ENCODE measurements at places on chromosomes 2 and 18. TPM values are rescaled to one million over a fixed set of nuclear protein-coding genes. Genes with fewer than 3 reads are reported as not detected.
A peak's percentile ranks its signal among the peaks of the same experiment; 100 is the strongest.

- H3K27me3 ChIP-seq = no peaks in the 10 kb centered on the region
- H3K36me3 ChIP-seq = no peaks in the 10 kb centered on the region
- H3K4me1 ChIP-seq = peaks cover 6% of the 10 kb centered on the region
- DNase-seq = no peak
Measured at GRCh38 chr2:151336863-151337371, 20.5 kb upstream of the TNFAIP6 start.

DNA sequence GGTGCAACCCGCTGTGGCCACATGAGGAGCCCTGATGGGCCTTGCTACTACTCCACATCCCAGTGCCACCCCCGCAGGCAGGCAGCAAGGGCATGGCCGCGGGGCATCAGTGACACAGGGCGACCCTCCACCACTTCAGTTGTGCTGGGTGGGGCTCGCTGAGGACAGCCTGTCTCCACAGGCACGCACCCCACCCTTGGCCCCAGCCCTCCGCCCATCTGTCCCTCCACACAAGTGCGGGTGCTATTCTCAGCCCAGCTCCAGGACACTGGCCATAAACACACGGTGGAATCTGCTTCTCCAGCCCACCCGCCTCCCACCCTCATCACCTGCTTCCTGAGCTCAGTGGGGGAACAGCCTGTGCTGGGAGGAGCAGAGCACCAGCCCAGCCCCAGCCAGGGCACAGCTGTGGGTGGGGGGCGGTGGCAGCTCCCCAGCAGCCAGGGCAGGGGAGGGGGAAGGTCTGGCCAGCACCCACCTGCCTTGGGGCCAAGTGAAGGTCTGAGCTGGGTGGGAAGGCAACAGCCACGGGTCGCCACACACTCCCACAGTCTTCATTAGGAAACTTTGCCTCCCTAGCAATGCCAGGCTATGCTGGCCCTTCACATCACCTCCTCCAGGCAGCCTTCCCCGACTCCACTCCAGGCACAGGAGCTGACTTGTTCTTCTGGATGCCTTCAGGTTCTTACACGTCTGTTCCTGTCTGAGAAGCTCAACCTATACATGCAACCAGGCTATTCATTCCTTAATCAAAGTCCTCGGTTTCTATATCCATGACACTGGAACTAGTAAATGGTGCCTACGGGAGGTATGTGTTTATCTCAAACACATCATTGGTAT lies 16.5 kb downstream of the BIN1 start:
- peaks cover 45% of the 10 kb centered on the region for H3K4me1 ChIP-seq
- DNase-seq = peak; percentile 64
- no peaks in the 10 kb centered on the region for H3K36me3 ChIP-seq
- H3K27me3 ChIP-seq = no peaks in the 10 kb centered on the region
- no peak overlapping the region for H3K4me3 ChIP-seq

Gene MEMO1
- total RNA-seq = 18.9 TPM

Gene KLHL41
- total RNA-seq = 1.3 TPM

GRCh38 chr18:31100436-31101182 lies 1.6 kb downstream of the DSC2 start:
- H3K36me3 ChIP-seq = no peaks in the 10 kb centered on the region
- H3K4me1 ChIP-seq = peaks cover 13% of the 10 kb centered on the region
- H3K27ac ChIP-seq = peak overlapping the region; percentile 86
- peak; percentile 80 for DNase-seq
- peak overlapping the region; percentile 58 for H3K4me3 ChIP-seq

Gene MYO7B
- 3.7 TPM for total RNA-seq

Gene CASP8
- 81.7 TPM for total RNA-seq

- no peaks in the 10 kb centered on the region for H3K36me3 ChIP-seq
- H3K4me3 ChIP-seq = no peak overlapping the region
- peaks cover 68% of the 10 kb centered on the region for H3K4me1 ChIP-seq
- DNase-seq = no peak
- peaks cover 59% of the 10 kb centered on the region for H3K27me3 ChIP-seq
- no peak overlapping the region for H3K27ac ChIP-seq
Measured at GRCh38 chr2:172100935-172101820, 1.5 kb downstream of the DLX2 start.

- H3K36me3 ChIP-seq = no peaks in the 10 kb centered on the region
- no peak overlapping the region for H3K4me3 ChIP-seq
- no peak for DNase-seq
Measured at GRCh38 chr2:38540580-38541286, 62.0 kb downstream of the HNRNPLL start.

- no peak overlapping the region for H3K27ac ChIP-seq
- peaks cover 9% of the 10 kb centered on the region for H3K36me3 ChIP-seq
- no peak for DNase-seq
- H3K27me3 ChIP-seq = no peaks in the 10 kb centered on the region
- no peaks in the 10 kb centered on the region for H3K4me1 ChIP-seq
Measured at GRCh38 chr18:70046207-70046606, 98.5 kb upstream of the CD226 start.

- H3K4me3 ChIP-seq = no peak overlapping the region
- H3K36me3 ChIP-seq = no peaks in the 10 kb centered on the region
- peaks cover 34% of the 10 kb centered on the region for H3K4me1 ChIP-seq
- no peak for DNase-seq
Measured at GRCh38 chr18:22603902-22604301, 186.2 kb upstream of the CTAGE1 start.

DNA sequence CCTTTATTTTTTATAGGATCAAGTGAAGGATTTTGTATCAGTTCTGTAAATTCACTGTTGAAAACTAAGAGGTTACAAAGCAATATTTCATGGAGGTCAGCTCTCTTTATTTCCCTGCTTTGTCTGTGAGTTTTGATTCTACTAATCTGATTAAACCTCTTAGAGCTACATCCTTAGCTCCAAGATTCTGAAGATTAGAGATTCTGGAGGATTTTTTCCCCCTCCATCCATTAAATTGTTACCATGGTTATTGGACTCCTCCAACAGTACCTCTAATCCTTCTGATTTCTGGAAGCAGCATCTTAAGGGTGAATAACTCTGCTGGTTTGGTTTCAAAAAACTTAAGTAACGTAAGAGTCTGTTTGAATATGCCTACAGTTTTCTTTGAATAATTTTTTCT lies 110.0 kb downstream of the TANC1 start:
- no peak overlapping the region for H3K4me3 ChIP-seq
- H3K27ac ChIP-seq = no peak overlapping the region
- DNase-seq = no peak
- H3K27me3 ChIP-seq = no peaks in the 10 kb centered on the region
- peaks cover 20% of the 10 kb centered on the region for H3K4me1 ChIP-seq

DNA sequence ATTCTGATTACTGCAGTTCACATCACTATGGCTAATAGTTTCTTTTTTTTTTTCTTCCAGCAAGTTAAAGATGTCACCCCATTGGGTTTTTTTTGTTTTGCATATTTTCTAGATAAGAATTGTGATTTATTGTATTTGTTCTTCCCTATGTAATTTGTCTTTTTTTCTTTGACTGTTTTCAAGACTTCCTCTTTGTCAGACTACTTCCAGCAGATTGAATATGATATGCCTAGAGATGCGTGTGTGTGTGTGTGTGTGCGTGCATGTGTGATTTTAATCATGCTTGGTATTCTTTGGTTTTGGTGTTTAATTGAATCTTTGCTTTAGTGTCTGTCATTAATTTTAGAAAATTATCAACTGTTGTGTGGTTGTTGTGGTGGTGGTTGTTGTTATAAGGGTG lies 166.7 kb upstream of the SLC39A10 start:
- no peaks in the 10 kb centered on the region for H3K36me3 ChIP-seq
- H3K27ac ChIP-seq = no peak overlapping the region
- no peak overlapping the region for H3K4me3 ChIP-seq
- H3K4me1 ChIP-seq = peaks cover 3% of the 10 kb centered on the region

DNA sequence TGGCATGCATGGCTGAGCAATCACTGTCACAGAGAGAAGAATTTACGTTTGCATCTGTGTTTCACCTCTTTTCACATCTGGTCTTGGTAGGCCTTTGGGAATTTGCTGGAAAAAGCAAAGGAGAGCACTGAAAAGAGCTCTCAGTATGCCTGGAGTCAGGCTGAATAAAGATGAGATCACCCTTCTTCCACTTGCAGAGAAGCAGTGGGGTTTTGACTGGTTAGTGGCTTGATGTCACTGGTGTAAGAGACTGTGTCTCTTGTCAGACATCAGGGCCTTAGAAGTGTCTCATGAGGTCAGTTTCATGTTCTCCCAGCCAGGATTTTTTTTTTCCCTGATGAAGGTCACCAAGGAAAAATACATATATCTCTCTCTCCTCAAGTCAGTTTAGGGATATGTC lies 353.8 kb downstream of the INSIG2 start:
- no peak overlapping the region for H3K27ac ChIP-seq
- H3K36me3 ChIP-seq = no peaks in the 10 kb centered on the region
- DNase-seq = no peak
- no peak overlapping the region for H3K4me3 ChIP-seq
- H3K27me3 ChIP-seq = no peaks in the 10 kb centered on the region

DNA sequence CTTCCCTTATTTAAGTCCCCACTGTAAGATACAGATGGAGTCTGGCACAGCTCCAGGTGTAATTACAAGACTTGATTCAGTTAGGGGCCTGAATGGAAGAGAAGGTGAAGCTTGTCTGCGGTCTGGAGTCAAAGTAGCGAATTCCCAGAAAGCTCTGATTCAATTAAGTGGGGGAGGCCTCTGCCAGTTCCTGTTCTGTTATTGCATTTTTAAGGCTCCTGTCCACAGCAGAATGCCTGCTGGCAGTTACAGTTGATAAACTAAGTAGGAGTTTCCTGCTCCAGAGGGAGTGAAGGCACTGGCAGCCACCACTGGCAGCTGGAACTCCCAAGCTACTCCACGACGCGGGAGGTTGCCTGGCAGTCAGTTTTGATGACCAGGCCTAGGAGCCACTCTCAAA lies 181.1 kb downstream of the SOCS6 start:
- no peaks in the 10 kb centered on the region for H3K4me1 ChIP-seq
- no peak overlapping the region for H3K4me3 ChIP-seq
- H3K27me3 ChIP-seq = no peaks in the 10 kb centered on the region
- DNase-seq = no peak
- H3K27ac ChIP-seq = no peak overlapping the region

- peaks cover 21% of the 10 kb centered on the region for H3K36me3 ChIP-seq
- DNase-seq = no peak
- H3K4me1 ChIP-seq = peaks cover 25% of the 10 kb centered on the region
- no peak overlapping the region for H3K27ac ChIP-seq
Measured at GRCh38 chr2:20648831-20649230, 2.1 kb downstream of the HS1BP3 start.

Gene PPIL3
- 17.6 TPM for total RNA-seq

- no peaks in the 10 kb centered on the region for H3K27me3 ChIP-seq
- H3K4me3 ChIP-seq = no peak overlapping the region
- DNase-seq = no peak
- no peak overlapping the region for H3K27ac ChIP-seq
Measured at GRCh38 chr18:10312326-10313015, 142.0 kb upstream of the APCDD1 start.

DNA sequence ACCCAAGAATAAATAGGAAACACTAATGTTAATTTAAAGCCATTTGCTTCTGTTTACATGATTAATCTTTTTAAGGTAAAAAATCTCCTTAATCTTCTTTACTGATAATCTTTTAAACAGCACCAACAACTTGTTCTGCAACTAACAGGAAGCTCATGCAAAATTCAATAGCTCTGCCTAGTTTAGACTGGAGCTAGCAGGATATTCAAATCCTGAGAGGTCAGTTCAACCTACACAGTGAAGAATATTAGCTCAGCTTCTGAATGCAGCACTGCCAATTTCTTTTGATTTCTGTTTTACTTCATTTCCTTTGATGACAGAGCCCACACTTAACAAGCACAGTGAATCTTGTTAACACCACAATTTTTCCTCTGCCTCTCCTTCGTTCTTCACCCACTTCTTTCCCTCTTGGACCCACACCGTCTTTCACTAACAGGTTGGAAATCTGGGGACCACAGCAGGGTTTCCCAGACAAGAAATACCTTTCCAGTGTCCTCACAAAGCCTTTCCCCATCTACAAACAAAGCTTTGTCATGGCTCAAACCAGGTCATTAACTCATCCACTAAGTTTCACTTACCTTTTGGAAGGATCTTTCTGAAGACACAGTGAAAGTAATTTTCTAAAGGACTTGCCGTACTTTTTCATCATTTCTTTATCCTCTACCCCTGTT lies 109.8 kb downstream of the STK39 start:
- no peak for DNase-seq
- no peak overlapping the region for H3K27ac ChIP-seq
- H3K4me1 ChIP-seq = peaks cover 16% of the 10 kb centered on the region
- H3K4me3 ChIP-seq = no peak overlapping the region
- H3K36me3 ChIP-seq = no peaks in the 10 kb centered on the region
- H3K27me3 ChIP-seq = no peaks in the 10 kb centered on the region

GRCh38 chr2:205427112-205427511 lies 255.2 kb upstream of the NRP2 start:
- no peak overlapping the region for H3K4me3 ChIP-seq
- no peaks in the 10 kb centered on the region for H3K36me3 ChIP-seq
- DNase-seq = no peak
- H3K27ac ChIP-seq = no peak overlapping the region
- H3K4me1 ChIP-seq = no peaks in the 10 kb centered on the region
